ENCODE measurements at places on chromosomes 4 and X. TPM values are rescaled to one million over a fixed set of nuclear protein-coding genes. Genes with fewer than 3 reads are reported as not detected.
A peak's percentile ranks its signal among the peaks of the same experiment; 100 is the strongest.

- DNase-seq = no peak
These were observed 210.5 kb downstream of the ADAMTS3 start for GRCh38 chr4:72358483-72358882.

DNA sequence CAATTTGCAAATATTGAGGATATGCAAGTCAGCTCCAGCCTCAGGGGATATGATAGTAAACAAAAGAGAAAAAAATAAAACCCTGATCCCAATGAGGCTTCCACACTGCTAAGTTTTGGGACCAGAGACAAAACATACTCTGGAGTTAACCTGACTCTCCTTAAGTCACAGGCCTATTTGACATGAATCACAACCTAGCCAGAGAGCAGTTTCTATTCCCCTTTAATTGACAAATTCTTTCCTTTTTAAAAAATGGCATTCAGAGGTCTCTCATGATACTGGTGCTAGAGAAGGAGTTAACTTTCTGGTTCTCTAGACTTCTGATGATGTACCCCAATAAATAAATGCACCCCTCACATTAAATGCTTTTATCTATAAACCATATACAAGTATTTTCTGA, 8.8 kb downstream of the ACSL1 start:
- DNase-seq = no peak

GRCh38 chrX:17206584-17206983, 168.4 kb upstream of the NHS start:
- DNase-seq = no peak

GRCh38 chrX:120522820-120523219, 37.9 kb downstream of the CUL4B start:
- DNase-seq = no peak

GRCh38 chr4:174420316-174420715, 102.0 kb downstream of the HPGD start:
- DNase-seq = no peak

DNA sequence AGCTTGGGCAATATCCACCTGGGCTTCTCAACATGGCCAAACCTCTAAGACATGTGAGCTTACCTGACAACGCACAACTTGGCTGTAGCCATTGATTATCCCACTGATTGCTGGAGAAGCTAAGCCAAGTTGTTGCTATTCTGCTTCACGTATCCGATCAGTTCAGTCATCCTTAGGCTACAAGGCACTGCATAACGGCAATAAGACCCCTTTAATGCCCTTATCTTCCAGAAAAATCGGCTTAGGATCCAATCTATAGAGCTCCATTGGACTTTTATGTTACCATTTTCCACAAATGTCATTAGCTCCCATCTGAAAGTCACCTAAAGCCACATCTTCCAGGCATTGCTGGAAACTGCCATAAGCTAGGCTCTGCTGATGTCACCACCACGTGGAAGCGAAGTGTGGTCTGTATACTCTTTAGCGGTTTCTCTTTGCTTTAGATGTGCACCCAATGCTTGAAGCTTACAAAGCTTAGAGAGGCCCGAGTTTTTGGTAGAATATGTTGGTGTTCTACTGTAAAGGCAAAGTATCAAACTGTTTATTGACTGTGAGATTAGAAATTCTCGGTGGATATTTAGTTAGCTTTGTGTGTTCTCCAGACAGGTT, 163.1 kb downstream of the CPE start:
- DNase-seq = no peak

DNA sequence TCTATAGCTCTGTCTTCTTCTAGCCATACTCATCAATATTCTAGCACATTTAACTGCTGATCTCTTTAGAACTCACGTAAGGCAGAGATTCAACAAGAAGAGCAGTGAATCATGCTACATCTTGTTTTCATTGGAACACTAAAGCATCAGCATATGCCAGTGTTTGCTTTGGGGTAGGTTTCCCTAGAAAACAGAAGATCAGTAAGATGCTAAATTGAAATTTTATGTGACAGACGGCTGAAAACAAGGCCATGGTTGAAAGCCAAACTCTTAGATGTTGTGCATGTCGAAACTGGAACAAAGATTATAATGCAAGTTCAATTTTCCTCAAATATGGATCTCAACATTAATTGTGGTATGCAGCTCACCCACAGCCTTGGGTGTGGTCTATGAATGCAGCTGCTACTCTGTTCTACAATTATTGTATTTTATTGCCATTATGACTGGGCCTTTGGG, 107.6 kb downstream of the PDLIM5 start:
- no peak for DNase-seq

Gene USP17L30
- not detected for total RNA-seq

DNA sequence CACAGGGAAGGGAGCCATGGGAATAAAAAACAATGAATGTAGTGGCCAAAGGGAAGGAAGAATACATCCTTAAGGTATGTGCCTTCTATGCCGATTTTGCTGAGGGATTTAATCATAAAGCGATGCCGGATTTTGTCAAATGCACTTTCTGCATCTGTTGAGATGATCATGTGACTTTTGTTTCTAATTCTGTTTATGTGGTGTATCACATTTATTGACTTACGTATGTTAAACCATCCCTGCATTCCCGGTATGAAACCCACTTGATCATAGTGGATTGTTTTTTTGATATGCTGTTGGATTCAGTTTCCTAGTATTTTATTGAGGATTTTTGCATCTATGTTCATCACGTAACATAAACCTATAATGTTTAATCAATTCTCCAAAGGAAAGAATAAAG, 60.0 kb downstream of the SSX7 start:
- DNase-seq = no peak

Gene AADAT
- total RNA-seq = 7.3 TPM

Gene PDLIM3
- 1,325 TPM for total RNA-seq

Gene CFAP299
- not detected for total RNA-seq

Gene KCNE5
- total RNA-seq = 33.6 TPM

Gene CT55
- total RNA-seq = not detected

DNA sequence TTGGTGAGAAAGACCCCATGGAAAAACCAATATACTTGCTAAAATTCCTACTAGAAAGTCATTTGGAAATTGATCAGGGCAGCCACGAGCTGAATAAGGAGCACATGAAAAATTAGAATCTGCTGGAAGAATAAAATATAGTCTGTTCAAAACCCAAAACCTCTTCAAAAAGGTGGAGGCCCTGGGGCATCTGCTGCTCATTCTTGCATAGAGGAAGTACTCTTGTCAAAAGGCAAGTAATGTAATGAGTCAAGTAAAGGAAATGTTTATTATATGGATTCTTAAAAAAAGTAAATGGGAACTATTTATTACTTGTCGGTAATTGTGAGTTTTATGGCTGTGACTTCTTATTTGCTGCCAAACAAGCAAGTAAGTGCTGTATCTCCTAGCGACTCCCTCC, 109.5 kb downstream of the GK start:
- no peak for DNase-seq

DNA sequence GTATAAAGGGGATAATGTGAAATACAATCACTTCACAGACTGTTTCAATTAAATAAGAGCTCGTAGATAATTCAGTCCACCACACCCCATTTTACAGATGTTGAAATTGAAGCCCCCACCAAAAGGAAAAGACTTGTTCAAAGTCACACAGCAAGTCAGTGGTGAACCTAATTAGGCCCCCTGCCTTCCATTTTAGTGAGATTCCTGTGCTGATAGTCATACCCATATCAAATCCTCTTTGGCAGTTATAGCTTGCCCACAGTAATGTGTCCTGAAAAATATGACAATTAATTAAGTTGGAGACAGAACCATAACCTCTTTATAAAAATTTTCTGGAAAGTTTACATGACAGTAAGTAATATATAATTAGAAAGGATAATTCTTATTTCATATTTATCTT, 58.0 kb downstream of the AR start:
- DNase-seq = no peak

DNA sequence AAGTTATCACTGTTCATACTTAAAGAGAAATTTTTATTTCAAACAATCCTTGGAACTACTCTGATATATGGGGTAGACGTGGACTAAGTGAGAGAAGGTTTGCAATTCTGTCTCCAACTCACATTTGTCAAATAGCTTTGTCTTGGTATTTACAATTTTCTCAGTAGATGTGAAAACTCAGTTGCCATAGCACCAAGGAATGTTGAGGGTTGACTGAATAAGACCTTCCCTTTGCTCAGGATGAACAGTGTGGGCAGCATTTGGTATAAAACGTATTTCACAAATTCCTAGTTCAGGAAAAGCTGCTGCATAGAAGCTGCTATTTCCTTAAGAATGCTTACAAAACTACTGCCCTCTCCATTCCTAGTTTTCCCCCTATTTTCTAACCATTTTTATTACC, 399.5 kb downstream of the NKX6-1 start:
- DNase-seq = no peak

DNA sequence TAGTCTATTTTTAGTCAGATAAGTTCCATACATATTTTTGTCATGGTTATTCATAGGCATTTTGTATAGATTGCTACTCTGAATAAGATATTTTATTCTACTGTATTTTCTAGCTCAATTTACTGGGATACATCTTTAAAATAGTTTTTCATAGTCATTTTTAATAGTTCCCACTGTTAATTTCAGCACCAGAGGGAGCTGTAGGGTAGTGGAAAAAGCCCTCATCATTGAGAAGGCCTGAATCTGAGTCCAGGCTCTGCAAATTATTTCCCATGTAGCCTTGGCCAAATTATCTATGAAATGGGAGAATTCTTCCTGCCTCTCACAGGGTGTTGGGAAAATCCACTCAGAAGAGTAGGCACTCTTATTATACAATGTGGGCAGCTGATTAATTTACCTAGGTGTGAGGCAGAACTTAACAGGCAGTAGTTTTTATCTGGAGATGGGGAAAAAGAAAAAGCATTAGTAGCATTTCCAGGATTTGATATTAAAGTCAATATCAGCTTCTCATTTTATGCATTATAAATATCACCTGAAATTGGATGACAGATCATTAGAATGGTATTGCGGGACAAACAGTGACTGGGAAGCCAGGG, 102.9 kb upstream of the PAQR3 start:
- DNase-seq = peak; percentile 73

DNA sequence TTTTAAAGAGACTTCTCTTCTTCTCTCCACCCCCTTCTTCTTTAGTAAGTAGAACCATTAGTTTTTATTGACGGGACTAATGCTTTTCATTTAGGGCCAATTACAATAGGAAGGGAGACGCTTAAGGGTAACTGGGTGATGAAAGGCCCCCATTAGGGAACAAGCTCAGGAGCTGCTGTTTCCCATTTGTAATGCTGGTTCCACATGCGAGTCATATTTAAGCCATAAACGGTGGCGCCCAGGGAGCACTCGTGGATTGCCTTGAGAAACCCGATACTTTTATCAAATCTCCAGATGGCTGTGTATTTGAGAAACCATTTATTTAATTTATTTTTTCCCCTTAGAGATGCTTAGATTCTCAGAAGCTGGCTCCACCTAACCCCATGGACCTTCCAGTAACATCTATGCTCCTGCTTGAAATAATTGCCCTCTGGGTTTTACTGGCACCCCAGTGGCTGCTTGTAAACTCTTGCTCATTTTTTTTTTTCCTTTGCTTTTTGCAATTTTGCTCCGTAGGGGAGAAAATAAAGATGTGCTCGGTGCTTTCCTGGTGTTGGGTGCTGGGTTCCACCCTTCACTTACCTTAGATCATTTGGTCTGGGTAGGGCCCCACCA, 124.2 kb upstream of the MSX1 start:
- no peak for DNase-seq

DNA sequence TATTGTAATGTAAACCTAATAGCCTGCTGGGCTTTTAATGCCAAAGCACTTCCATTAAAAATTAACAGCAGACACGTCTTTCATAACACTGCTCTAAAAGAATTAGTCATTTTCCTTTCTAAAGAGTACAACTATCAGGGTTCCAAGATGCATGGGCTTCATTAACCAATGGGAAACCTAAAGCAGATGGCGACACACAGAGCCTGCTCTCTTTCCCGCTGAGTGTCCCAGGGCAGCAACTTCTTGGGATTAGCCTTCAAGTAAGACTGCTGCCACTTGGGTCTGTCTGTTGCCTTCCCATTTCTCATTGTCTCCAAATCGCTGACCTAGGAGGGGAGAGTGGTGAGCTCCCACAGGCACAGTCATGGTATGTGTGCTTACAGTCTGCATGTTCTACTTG, 14.0 kb upstream of the PHKA2 start:
- no peak for DNase-seq

Gene ZMAT1
- 3.7 TPM for total RNA-seq

DNA sequence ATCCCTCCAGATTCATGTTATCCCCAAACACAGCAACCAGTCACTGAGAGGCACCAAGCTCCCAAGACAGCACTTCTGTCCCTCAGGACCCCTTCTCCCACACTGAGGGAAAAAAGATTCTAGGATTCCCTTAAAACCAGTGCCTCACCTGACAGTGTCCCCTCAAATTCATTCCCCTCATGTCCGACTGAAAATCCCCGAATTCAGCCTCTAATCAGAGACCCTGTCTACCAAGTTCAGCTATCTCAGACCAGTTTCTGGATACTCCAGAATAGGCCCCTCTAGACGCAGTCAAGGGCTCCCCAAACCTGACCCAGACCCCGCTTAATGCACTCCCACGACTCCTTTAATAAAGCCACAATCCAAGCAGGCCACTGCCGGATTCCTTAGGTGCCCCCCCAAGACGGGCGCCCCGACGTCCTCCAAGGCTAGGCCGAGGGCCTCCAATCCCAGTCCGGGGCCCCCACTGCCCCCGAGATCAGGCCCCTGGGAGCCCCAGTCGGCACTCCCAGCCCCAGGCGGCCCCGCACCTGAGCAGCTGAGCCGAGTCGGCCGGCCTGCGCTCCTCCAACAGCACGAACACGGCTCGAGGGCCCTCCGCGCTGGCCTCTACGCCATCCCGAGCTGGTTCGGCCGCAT, 457 bp downstream of the TFE3 start:
- DNase-seq = peak; percentile 29

Gene TTC29
- 0.72 TPM for total RNA-seq

DNA sequence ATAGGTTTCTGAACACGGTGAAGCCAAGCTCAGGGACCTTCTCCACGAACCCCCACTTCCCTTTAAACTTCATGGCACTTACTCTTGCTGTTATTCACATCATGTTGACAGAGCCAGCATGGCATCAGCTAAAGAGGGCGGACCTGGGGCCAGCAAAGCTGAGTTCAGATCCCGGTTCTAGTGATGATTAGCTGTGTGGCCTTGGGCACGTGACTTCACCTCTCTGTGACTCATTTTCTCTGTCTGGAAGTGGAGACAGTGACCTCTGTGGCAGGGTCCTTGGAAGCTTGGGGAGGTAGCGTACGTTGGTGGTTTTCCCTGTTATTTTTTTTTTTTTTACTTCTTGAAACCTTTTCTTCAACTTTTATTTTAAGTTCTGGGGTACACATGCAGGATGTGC, 13.4 kb downstream of the EVC start:
- no peak for DNase-seq

Gene TGIF2LX
- total RNA-seq = not detected

Measured in tongue (tissue), 3 donors.